H9 (cell line): ENCODE measurements at places on chromosomes 12 and 14.

GRCh38 chr12:71223139-71223538 is 65.3 kb upstream of the TSPAN8 start:
- DNase-seq = no peak

DNA sequence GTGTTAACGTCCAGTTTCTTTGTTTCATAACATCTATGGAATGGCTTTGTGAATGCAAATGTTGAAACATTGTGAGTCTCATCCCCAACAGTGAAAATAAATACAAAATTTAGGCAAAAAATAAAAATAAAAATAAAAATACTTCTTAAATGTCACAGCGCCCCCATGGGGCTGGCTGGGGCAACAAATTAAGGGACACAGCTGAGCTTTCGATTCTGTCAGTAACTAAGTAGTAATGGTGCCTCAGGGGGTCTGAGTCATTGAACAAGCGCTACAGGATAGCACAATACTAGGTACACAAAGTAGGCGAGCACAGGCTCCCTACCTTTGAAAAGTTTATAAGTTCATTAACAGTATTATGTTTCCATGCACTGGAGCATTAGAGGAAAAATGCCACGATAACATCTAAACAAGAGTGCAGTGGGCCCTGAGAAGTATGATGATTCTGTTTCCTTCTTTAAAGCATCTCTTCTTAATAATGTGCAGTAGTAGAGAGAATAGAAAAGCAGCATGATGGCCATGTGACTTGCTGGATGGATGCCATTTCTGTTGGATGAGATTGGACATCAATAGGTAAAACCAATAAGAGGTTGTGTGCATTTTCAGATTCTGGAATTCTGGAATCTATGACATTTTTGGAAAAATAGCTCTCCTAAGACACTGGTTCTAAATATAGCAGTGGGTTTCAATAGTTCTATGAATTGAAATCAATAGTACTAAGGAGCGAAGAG is 667.2 kb downstream of the DIO2 start:
- DNase-seq = peak; percentile 47

GRCh38 chr12:13536219-13536910 is 339.8 kb downstream of the EMP1 start:
- DNase-seq = no peak

- DNase-seq = no peak
These were observed 2.2 kb downstream of the CPSF6 start for GRCh38 chr12:69241438-69242092.

GRCh38 chr12:108307006-108307405 is 32.1 kb downstream of the CMKLR1 start:
- no peak for DNase-seq

DNA sequence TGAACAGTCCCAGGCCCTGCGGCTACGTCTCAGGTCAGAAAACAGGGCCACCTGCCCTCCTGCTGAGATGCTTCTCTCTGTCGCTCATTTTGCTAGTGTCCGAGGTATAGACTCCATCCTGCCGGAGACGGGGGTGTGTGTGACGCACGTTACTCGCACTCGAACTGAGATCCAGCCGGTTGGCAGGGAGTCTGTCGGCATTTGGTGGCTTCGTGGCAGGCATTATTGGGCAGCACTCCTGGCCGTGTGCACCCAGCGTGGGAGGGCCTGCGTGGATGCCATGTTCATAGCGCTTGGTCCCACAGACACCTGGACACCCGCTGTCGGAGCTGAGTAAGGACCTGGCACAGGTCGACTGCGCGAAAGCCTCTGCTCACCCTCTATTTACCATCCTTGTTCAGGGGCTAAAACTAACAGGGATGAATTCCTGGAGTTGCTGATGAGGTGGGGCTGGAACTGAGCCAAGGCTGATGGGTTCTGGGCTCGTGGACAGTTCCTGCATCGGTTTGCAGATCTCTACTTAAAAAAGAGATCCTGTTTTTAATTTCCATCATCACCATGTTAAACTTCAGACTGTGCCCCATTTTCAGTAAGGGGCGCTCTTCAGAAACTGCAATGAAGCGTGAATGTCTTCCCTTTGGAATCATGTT is 28.6 kb downstream of the AACS start:
- DNase-seq = no peak

GRCh38 chr14:92430686-92431085 is 82.9 kb upstream of the RIN3 start:
- no peak for DNase-seq

DNA sequence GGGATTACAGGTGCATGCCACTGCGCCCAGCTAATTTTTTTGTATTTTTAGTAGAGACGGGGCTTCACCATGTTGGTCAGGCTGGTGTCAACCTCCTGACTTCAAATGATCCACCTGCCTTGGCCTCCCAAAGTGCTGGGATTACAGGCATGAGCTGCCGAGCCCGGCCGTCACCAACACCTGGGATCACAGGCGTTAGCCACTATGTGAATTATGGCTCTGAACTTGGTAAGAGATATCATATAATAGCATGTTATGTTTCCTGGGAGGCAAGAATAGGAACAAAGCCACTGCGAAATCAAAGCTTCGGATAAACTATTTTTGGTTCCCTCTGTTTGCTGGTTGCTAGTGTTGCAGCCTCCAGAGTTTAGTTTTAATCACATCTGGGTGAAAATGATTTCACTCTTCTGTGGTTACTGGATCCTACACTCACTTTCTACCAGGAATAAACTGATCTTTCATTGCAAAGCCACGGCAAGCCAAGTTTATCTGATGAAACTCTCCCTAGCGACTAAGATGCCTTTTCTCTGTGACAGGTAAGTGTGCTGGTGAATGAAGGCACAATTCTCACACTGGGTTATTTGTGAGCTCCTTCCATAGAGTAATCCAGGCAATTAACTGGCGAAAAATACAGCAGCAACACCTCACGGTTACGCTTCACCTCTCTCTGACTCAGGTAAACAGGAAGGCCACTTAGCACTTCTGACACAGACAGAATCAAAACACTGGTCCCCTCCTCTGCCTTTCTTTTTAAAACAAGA is 16.7 kb downstream of the SNRNP35 start:
- DNase-seq = no peak

GRCh38 chr12:23954332-23954731 is 4.9 kb upstream of the SOX5 start:
- no peak for DNase-seq

GRCh38 chr14:64844272-64844671 is 35.4 kb downstream of the SPTB start:
- DNase-seq = no peak

DNA sequence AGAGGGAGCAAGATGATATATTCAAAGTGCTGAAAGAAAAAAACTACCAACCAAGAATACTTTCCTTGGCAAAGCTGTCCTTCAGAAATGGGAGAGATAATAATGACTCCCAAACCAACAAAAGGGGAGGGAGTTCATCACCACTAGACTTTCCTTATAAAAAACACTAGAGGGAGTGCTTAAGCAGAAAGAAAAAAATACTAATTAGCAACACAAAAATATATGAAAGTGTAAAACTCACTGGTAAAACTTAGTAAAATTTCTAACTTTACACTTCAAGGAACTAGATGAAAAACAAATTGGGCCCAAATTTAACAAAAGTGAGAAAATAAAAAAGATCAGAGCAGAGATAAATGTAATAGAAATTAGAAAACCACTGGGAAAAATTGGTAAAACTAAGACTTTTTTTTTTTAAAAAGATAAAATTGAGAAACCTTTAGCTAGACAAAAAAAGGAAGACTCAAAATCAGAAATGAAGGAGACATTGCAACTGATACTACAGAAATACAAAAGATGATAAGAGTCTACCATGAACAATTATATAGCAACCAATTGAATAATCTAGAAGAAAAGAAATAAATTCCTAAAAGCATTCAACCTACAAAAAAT is 60.4 kb upstream of the FAR2 start:
- no peak for DNase-seq

DNA sequence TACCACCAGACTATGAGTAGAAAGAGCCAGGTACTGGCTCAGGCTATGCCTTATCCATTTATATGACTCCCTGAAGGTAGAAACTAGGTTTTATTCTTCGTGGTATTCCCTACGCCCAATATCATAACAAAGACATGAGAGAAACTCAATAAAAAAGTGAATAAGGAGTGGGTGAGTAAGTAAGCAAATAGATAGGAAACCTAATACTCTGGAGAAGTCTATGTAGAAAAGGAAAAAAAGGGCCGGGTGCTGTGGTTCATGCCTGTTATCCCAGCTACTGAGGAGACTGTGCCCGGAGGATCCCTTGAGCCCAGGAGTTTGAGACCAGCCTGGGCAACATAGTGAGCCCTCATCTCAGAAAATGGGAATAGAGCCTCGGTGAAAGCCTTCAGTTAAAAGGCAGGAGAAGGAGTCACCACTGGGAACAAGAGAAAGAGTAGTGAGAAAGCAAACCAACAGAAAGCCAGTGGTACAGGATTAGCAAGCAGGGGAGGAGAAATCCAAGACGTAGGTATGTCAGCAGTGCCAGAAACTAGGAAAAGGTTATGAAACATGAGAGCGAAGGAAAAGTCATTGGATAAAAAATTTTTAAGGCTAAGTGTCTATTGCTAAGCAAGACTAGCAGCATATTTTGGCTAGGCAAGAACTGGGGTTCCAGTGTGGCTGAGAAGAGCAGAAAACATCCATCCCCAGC is 6.0 kb upstream of the OR6J1 start:
- DNase-seq = no peak

DNA sequence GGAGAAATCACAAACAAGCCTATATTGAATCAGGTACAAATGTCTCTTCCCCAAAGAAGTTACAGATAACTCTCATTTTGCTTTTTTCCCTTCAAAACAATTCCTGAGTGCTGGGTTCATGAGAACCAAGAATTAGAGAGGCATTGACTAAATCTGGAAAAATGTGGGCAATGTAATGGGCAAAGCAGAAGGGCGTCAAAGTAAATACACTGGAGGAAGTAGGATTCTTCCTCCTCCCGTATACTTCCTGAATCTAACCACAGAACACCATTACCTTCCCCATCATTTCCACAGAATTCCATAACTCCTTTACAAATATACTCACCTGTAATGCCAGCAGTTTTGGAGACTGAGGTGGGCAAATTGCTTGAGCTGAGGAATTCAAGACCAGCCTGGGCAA is 3.0 kb upstream of the RBMS2 start:
- no peak for DNase-seq

- no peak for DNase-seq
These were observed 382.2 kb downstream of the GRIN2B start for GRCh38 chr12:13599176-13599575.

GRCh38 chr12:78328524-78328923 is 497.8 kb downstream of the NAV3 start:
- DNase-seq = no peak

DNA sequence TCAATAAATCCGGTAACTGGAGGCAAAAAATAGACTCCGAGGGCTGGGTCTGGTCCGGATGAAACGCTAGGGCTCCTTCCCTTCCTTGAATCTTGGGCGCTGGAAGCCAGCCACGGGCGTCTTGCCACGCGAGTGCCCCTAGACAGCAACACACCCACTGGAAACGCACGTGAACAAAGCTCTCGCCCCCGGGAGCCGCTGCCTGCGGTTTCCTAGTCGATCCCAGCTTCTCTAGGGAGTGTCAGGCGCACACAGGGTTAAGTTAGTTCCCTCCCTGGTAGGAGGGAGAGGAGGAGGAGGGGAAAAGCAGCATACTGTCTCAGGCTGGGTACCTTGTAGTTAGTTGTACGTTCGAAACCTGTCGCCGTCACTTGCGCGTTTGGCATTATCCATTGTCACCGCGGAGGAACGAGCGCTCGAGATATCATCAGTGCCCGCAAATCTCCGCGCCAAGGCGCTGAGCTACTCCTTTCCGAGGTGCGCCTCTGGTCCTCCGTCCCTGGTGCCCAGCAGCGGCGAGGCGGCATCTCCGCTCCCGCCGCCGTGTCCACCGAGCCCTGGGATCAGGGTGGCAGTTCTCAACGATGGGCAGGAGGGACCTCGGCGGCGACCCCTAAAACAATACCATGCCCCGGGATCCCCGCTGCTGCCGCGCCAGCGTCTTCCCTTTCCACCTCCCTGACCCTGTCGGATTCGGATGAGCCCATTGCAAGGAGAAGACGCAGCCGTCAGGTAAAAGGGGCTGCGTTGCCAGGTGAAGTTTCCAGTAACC is at the start of gene FLRT2:
Gene FLRT2, plus strand, starts transcription at position 342 of the 772 bp plus-strand sequence. CDS start 91,371 bp downstream, outside the sequence.
- peak; percentile 61 for DNase-seq

GRCh38 chr12:5988659-5989116 is 43.6 kb upstream of the ANO2 start:
- DNase-seq = peak; percentile 94

DNA sequence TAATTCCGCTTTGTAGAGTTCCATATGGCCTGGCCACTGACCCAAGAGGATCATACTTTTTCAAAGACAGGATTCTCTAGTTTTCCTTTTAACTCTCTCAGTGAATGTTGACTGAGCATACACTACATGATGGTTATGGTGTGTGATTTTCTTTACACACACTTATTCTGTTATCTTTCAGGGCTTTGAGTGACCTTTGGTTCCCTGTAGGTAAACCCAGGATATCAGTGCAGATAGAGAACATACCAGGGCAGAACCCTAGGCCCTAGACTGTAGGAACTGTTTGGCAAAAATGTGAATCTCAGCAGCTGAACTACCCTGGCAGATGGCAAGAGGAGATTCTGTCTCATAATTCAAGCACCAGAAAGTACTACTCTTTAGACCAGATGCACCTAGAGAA is 159.6 kb downstream of the KCNA5 start:
- no peak for DNase-seq

DNA sequence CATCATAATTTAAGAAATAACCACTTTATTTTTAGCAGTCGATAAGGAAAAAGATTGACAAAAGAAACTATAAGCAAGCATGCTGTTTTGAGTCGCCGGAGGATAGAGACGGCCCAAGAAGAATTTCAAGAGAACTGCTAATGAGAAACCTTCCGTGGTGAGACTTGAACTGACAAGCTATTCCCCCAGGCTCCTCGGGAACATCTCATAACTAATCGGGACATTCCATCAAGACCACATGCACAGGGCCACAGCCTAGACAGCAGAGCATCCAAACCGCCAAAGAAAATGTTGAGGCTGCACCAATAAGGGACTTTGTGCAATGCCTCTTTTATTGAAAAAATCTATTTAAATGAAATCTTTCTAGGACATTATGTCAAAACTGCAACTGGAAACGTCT is 51.0 kb downstream of the YEATS4 start:
- no peak for DNase-seq

DNA sequence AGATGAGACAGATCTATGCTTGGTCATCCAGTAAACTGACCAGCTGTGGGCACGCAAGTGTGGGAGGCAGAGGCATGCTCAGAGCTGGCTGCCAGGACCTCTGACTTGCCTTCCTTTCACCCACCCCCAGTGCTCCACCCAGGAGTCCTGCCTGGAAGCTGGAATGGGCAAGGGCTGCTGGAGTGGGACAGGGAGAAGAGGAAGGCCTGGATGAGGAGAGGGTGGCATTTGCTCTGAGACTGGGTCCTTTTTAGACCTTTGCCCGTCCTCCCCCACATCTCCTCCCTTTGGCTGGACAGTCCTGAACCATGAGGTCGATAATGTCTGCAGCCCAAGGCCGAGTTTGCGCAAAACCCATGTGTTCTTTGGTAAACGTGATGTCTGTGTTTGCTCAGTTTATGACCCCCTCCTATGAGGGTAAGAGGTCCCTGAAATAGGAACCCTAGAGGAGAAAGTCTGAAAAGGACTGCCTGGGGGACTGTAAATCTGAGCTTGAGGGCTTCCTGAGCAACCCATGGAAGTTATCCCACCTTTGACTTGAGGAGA is 3.8 kb upstream of the INHBE start:
- DNase-seq = no peak
